Mesendoderm (in vitro differentiated cells): ENCODE measurements at places on chromosomes 12 and 14.

- DNase-seq: no peak
These were observed 22.2 kb downstream of the ST8SIA1 start for GRCh38 chr12:22312336-22312735.

- DNase-seq: peak; percentile 69
These were observed 21.7 kb downstream of the AICDA start for GRCh38 chr12:8590842-8591545.

DNA sequence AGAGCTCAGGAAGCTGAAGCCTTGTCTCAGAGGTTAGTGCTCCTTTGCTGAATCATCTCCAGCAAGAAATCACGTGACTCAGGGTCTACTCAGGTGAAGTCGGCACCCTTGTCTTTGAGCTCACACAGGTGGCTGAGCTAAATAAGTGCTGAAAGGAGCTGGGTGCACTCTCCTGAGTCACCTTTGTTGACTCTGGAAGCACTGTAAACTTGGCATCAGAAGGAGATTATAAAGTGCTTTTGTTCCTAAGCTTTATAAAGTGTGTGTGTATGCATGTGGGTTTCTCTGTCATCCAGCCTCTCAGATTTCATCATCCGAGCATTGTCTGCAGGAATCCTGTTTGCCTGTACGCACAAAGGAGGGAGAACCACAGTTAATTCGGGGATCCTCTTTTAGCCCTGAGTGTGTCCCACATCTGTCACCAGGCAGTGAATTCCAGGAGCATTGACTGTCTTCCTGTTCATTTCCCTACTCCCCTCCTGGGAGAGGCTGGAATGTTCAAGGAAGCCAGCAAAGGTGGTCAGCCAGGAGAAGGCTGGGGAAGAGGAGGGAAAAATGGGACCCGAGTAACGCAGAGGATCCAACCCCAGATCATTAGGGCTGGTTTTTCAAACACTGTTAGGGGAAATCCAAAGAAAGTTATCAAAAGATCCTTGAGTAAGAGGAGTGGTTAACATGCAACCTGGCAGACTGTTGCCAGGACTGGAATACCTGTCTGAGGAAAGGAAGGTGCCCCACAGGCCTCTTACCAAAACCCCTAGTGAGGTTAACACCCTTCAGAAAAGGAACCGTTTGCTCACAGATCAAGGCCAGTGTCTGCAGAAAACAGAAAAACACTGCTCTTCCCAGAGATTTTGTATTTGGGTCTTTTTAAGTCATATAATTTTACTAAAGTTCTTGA is 157.5 kb upstream of the HIF1A start:
- DNase-seq: peak; percentile 84

- no peak for DNase-seq
These were observed 50.8 kb downstream of the PPP2R5E start for GRCh38 chr14:63492391-63492790.

GRCh38 chr12:104725610-104726009 is 232.5 kb downstream of the SLC41A2 start:
- DNase-seq: no peak

DNA sequence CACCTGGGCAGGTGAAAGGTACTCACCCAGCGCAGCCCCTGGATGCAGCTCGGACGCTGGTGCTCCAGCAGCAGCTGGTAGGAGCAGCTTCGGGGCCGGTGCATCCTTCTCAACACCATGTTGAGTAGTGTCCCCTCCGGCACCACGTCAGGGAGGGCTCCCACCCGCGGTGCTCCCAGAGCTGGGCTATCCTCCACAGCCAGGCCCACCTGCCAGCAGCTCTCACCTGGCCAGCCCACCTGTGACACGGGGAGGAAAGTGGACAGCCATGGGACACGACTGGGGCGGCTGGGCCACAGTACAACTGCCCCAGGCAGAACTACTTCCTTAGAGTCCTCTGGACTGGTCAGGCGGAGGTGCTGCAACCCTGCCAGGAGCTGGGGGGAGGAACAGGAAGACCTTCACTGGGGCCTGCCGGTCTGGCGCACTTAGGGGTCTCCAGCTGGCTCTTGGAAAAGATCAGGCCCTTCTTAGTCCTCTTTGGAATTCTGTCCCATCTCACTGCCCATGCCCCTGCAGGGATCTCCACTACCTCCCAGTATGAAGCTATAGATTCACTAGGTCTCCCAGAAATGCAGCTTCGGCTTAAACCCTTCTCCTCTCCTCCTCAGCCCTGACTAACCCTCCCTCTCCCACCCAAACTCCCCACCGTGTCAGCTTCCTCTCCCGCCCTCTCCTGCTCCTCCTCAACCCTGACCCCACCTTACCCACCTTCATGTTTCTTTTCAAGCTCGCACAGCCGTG is 668 bp downstream of the RAPGEF3 start:
- peak; percentile 72 for DNase-seq

DNA sequence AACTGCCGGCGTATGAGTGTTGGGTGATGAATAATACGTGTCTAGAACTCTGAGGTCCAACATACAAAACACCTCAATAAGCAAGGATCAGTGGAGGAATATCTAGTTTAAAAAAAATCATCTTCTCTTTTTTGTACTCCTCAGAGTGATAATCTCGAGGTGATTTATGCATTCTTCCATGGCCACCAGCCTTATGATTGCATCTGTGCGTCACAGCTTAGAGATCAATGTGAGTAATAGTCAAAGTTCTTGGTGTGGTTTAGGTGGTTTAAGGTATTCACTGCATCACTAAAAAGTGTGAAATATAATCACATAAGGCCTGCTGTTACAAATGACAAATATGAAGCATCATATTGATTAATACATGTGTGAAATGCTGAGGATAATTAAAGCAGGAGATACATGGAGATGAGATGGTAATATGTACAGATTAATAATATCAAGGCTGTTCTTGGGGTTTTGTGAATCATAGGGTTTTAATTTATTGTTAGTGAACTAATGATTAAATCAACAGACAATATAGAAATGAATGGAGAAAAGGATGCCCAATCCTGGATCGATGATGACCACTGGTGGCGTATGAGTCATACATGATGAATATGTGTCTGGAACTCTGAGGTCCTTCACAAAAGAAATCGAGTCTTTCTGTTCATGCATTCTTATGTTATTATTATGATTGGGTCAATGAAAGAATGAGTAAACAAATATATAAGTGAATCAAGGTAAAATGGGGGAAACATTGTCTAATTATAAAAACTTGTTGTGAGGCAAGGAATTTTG is 68.8 kb upstream of the RTL1 start:
- DNase-seq: no peak

DNA sequence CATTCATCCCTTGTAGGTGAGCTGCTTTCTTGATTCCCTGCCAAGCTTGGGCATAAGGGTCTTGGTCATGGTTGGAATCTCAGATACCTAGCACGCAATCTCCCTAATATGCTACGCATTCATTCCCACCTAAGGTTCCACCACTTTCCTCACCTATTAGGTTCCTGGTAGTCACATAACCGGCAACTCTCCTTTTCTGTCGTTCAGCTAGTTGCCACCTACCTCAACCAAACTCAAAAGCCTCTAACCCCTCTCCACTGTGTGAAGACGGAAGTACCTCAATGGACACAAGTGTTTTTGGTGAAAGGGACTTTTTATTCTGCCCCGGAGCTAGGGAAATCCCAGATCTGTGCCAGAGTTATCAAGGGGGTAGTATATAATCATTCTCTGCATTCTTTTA is 1.3 kb upstream of the TBC1D15 start:
- no peak for DNase-seq

- DNase-seq: no peak
These were observed 17.2 kb downstream of the TRPV4 start for GRCh38 chr12:109815757-109816617.

- peak; percentile 32 for DNase-seq
These were observed 179.2 kb upstream of the DCN start for GRCh38 chr12:91361864-91362263.

DNA sequence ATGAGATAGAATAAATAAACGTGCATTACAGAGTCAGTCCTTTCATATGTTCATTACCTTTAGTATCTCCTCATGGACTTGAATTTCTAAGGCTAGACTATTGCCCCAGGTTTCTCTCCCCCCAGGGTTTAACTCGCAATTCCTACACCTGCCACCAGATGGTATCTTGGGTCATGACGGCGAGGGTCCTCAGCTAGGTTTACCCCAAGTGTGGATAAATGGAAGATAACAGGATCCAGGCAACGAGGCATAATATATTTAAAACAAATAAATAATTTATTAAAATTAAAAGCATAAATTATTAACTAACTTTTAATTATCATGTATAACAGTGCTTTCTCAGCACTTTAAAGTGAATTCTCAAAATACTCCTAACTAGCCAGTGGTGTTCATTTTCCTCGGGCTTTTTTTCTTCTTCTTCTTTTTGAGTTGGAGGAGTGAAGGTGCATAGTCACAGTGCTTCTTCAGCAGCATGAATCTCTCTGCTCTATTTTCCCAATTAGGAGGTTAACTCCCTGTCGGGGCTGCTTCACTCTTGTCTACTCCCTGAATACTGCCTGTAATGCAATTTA is 243.5 kb upstream of the CAND1 start:
- DNase-seq: peak; percentile 76

DNA sequence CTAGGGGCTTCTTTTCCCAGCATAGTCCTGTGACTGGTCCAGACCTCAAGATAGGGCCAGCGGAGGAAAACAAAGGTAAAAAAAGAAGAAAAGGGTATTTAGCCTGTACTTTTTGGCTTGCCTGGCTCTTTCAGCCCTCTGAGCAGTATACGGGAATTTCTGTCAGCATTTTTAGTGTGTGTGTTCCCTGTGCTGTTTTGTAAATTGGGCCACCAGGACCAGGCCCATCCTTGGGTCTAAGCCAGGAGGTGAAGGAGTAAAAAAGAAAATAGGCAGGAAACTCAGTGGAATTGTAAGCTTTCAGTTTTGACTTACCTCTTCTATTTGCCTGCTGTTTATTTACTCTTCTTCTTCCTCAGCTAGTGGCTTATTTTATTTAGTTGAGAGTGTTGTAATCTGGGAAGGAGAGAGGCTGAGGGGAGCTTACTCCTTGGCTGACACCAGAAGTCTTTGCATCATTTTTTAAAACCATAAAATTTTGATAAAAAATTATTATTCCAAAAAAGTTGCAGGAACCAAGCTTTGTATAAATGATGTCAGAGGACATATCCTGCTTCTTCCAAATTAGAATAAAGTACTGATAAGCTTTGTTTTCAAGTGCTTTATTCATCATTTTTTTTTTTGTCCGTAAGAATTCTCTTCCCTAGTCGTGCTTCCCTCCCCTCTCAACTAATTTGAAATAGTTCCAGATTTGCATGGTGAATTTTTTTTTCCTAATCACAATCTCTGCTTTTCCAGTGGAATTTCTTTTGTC is 63.7 kb downstream of the DIP2B start:
- no peak for DNase-seq

GRCh38 chr12:32918890-32919801 is 22.6 kb upstream of the PKP2 start:
- peak; percentile 55 for DNase-seq

- DNase-seq: peak; percentile 78
These were observed 1.0 kb upstream of the CLIP1 start for GRCh38 chr12:122423258-122424165.

GRCh38 chr14:59540852-59541251 is 35.8 kb downstream of the CCDC175 start:
- DNase-seq: peak; percentile 70

DNA sequence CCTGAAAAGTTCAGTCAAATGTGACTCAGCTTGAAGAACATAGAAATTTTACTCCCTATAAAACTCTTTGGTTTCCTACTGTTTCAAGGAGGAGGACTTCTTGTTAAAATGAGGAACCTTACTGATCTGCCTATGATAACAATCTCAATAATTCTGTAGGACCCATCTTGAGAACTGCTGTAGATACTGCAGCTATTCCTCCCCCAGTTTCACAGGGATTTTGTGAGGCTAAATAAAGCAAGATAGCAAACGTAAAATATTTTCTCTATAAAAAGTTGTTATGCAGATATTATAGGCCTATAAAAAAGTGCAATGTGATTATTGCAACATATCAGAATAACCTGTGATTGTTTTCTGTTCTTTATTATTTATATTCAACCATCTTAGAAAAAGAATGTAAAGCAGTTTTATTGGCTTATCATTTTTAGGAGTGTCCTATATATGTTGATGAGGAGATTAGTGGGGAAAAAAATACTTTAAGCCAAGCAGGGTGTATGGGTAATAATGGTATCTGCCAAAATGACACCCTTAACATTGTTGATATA is 12.1 kb downstream of the CLEC14A start:
- DNase-seq: no peak

DNA sequence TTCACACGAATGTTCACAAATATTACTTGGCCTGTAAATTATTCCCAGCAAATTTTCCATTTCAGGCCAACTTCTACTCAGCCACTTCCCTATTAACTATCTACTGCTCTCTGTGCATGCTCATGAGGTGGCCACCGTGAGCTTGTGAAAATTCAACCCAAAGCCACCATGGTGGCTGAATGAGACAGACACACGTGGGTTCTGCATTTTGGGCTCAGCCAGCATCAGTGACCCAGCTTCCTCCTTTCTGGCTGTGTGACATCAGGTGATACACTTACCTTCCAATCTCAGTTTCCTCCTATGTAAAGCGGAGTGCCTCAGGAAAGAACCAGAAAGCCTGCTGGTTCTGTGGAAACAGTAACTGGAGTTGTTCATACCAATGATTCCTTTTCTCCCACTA is 175.8 kb downstream of the FOXN3 start:
- no peak for DNase-seq

GRCh38 chr12:106631797-106632196 is 49.0 kb downstream of the RFX4 start:
- DNase-seq: no peak

GRCh38 chr14:65301862-65302539 is 110.5 kb upstream of the FUT8 start:
- peak; percentile 71 for DNase-seq

DNA sequence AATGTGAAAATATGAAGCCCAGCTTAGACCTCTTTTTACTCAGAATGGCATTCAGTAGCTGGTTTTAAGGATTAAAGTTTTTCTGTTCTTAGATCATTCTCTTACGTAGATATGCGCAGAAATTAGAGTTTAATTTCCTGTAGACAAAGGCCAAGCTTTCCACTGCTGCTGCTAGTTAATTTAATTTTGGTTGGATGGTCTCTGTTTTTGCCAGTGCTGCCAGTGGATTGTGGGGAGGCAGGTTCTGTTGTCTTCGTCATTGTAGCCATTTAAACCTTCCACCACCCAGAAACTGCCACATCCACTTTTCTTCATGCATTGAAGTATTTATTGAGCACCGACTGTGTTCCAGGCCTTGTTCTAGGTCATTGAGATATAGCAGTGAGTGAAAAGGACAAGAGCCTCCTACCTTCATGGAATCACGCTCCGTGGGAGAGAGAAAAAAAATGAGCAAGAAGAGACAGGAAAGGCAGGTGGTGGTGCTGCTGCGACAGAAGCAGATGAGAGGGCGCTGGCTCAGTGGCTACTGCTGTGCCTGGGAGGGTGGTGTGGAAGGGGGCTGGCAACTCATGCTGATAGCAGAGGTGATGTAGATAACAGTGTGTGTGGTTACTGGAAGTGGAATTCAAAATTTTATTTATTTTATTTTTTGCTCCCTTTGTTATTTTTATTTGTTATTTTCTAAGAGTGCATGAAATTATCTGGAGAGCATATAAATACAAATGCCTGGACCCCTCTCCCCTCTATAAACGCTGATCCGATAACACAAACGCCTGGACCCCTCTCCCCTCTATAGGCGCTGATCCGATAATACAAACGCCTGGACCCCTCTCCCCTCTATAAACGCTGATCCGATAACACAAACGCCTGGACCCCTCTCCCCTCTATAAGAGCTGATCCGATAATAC is 33.3 kb downstream of the DYNC1H1 start:
- DNase-seq: peak; percentile 27
